ENCODE measurements at places on chromosomes 1 and 21.

- DNase-seq: no peak
Observed at GRCh38 chr1:4083231-4084047, 183.4 kb upstream of the C1orf174 start.

DNA sequence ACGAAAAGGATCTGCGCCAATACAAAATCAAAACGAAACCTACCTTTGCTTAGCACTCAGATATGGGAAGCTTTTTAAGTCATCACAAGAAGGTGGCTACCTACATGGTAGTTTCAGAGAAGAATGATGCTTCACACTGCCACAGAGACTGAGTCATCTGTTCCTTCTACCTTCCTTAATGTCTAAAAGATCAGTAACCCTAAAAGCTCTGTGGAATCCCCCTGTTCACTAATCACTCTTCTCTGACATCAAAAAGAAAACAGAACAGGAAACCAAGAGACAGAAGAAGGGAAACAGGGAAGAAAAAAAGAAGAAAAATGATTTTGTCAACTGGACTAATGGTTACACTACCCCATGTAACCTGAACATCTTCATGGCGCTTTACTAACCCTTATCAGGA lies 177.2 kb downstream of the SMYD3 start:
- no peak for DNase-seq

DNA sequence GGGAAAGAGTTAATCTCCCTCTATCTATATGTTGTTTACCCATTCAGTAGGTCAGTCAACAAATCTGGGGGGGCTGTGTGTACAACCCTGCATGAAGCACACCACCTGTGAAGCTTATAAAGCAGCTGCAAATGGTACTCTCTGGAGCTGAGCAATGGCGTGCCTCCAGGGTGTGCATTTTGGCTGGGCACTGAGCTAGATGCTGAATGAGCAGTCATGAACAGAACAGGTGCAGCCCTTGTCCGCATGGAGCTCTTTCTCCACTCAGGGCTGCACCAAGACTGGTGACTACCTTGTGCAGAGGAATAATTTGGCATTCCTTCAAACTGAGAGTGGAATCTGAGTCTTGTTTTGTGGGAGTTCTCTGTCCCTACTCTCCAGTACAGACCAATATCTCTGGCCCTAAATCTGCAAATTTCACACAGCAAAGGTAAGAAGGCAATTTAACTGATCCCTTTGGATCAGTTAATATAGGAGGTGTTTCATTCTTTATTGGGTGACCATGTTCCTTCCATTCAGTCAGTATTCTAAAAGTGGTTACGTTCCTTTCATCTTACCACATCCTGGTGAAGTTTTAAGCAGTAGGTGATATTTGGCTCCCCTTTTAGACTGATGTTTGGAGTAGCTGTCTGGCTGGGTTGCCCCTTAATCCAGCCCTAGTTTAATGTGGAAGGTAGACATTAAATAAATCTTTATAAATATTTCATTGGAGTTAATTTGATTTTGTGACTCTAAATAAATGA lies 76.0 kb downstream of the GPR88 start:
- no peak for DNase-seq

DNA sequence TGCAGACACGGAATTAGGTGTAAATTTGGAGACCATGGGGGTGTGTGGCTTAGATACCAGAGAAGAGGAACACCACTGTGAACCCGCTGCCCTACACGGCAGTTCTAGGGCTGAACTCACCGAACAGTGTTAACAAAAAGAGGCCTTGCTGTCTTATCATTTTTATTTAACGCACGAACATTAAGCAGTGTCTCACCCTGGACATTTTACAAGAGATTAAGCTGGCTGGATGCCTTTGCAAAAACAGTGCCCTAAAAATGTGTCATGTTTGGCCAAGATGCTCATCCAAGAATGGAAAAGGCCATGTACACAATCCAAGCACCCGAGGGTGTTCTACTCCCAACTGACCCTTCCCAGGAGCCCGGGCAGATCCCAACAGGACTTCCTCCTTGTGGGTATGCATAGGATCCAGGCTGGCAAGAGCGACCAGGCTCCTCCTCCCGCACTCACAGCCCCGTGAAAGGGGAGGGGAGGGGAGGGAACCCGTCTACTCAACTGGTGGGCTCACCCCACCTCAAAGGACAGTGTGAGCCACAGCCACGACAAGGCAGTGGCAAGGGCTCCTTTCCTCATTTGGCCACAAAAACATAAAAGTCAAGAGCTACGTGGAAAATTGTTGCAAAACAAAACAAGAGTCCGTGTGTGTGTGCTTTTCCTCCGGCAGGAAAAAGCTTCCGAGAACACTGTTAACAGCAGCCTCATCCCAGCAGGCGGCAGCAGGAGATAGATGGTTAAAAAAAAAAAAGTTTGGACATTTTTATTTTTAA lies 20.3 kb downstream of the C2CD2 start:
- DNase-seq: peak; percentile 10

DNA sequence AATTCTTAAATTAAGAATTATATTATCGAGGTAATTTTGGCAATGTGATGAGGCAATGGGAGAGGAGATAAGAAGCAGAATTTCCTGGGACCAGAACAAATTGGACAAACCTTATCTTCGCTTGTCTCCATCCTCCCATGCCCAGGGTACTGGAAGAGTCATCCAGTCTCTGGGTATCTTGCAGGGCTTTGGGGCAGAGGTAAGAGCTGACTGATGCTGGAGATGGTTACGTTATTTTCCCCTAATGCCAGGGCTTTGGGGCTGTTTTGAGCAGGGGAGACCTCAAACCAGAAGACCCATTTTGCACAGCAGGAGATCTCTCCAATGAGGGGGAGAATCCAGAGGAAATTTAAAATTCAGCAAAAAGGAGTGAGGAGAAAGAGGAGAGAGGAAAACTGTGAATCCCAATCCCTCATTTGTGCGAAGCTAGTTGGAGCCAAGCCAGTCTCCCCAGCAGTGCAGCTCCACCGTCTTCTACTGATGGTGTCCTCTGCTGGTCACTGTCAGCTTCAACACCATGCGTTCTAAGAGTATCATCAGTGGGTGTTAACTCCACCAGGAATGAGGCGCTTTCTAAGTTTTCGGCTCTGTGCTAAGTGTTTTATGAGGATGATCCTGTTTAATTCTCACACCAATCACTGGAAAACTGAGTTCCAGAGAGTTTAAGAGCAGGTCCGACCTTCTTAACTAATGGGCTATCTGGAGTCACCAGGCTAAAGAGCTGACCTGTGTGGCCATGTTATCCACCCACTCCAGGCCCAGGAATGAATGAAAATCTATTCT lies 86.8 kb upstream of the CD34 start:
- no peak for DNase-seq

Data from GF-D8 (cell line).